ENCODE measurements at places on chromosomes 16 and 17. TPM values are rescaled to one million over a fixed set of nuclear protein-coding genes. Genes with fewer than 3 reads are reported as not detected.

GRCh38 chr17:31598399-31598782 is 206.9 kb downstream of the RAB11FIP4 start:
- no peaks in the 10 kb centered on the region for H3K36me3 ChIP-seq
- H3K27ac ChIP-seq: no peak overlapping the region
- no peaks in the 10 kb centered on the region for H3K27me3 ChIP-seq
- DNase-seq: no peak

DNA sequence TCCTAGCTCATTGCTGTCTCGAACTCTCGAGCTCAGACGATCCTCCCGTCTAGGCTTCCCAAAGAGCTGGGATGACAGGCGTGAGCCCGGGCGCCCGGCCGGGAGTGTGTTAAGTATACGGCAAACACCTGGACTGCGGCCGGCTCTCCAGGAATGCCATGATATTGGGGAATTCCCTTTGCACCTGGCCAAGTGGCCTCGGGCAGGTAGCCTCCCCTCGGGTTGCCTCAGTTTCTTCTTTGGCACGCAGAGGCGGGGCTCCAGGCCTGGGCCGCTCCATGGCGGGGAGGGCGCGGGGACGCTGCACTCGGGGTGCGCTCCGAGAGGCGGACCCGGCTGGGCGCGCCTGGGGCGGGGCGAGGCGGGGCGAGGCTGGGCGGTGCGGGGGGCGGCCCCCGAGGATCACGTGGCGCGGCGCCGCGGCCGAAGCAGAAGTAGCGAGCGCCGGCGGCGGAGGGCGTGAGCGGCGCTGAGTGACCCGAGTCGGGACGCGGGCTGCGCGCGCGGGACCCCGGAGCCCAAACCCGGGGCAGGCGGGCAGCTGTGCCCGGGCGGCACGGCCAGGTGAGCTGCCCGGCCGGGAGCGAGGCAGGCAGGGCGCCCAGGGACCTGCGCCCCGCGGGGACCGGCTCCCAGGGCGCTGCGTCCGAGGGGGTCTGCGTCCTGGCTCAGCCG is at the start of gene PLCG2:
TSS of gene PLCG2 (plus strand) at position 431 of the 675 bp plus-strand sequence. CDS start 6,699 bp downstream, outside the sequence.
- no peaks in the 10 kb centered on the region for H3K4me1 ChIP-seq
- peaks cover 56% of the 10 kb centered on the region for H3K27me3 ChIP-seq
- no peaks in the 10 kb centered on the region for H3K36me3 ChIP-seq
- H3K4me3 ChIP-seq: peak within 1 kb of the TSS; percentile 75

DNA sequence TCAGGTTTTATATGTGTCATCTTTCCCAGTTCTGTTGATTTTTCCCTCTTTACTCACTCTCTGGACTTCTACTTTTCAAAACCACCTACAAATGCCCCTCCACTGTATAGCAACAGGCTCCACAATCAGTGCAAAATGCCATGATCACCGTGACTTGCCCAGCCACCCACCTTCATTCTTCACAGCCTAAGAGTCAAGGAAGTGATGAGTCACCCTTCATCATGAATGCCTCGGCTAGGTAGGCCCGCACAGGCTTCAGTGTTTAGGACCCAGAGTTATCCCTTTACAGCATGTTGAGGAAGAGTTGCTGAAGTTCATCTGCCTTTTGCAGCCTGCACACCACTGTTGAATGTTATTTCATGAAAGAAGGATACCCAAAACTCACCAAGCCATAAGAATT is 158.6 kb downstream of the PMP22 start:
- H3K27me3 ChIP-seq: no peaks in the 10 kb centered on the region
- no peak overlapping the region for H3K27ac ChIP-seq
- DNase-seq: no peak
- H3K36me3 ChIP-seq: no peaks in the 10 kb centered on the region
- H3K4me3 ChIP-seq: no peak overlapping the region

DNA sequence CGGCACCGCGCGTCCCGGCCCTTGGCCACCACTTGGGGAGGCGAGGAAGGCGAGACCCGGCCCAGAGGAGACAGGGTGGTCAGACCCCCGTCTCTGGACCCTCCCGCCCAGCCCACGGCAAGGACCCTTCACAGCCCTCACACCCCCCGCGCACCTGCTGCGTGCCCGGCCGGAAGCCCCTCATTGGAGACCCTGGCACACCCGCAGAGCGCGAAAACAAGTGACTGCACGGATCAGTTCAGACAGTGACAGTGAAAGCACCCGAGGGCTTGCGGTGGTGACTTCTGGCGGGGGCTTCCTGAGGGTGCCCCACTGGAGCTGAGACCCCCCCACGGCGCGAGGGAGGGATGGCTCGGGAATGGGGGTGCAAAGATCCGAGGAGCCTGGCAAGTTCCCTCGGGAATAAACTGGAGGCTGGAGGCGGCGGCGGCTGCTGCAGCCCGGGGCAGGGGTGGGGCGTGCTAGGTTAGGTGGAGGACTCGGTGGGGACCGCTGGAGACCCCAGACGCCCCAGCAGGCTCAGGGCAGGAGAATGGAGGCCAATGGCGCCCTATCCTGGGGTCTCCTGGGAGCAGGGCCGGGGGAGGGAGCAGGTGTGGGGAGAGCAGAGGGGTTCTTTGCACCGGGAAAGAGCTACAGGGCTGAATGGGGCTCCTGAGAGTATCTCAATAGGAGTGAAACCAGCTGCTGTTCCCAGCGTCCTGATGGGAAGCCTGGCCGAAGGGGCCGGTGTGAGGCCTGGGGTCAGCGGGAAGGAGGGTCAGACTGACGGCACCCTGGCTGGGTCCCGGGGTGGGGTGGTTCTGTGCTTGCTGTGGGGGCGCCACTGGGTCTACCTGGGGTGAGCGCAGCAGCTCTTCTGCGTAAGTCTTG is 824 bp upstream of the FBXL16 start:
- peak overlapping the region; percentile 67 for H3K4me3 ChIP-seq
- peaks cover 76% of the 10 kb centered on the region for H3K27me3 ChIP-seq
- DNase-seq: peak; percentile 76

GRCh38 chr17:36880268-36880905 is 56.9 kb upstream of the LHX1 start:
- no peak overlapping the region for H3K4me3 ChIP-seq
- H3K4me1 ChIP-seq: peaks cover 5% of the 10 kb centered on the region
- H3K27ac ChIP-seq: no peak overlapping the region
- H3K27me3 ChIP-seq: no peaks in the 10 kb centered on the region
- H3K36me3 ChIP-seq: no peaks in the 10 kb centered on the region

DNA sequence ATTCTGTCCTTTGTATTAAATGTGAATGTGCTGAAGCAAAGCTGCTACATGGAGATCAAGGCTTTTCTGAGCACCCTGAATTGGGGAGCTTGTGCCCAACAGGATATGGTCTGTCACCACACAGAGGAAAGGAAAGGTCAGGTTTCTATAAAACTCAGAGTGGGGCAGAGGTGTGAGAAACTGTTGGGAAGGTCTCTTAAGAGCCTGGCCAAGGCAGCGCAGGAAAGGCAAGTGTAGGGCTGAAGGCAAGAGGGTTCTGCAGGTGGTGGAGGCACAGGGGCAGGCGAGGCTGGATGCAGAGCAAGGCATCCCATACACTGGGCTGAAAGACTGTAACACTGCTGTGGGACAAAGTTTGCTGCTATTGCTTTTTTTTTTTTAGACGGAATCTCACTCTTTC is 8.1 kb downstream of the COX6A2 start:
- no peak overlapping the region for H3K4me3 ChIP-seq
- no peak for DNase-seq
- no peaks in the 10 kb centered on the region for H3K4me1 ChIP-seq
- no peaks in the 10 kb centered on the region for H3K36me3 ChIP-seq

- peaks cover 75% of the 10 kb centered on the region for H3K27me3 ChIP-seq
- no peaks in the 10 kb centered on the region for H3K4me1 ChIP-seq
These were observed 1.6 kb downstream of the ASIC2 start for GRCh38 chr17:33291248-33292200.

GRCh38 chr16:71467810-71468209 is 5.8 kb upstream of the ZNF23 start:
- H3K4me3 ChIP-seq: no peak overlapping the region
- no peaks in the 10 kb centered on the region for H3K36me3 ChIP-seq
- H3K4me1 ChIP-seq: no peaks in the 10 kb centered on the region
- no peak overlapping the region for H3K27ac ChIP-seq
- peak; percentile 76 for DNase-seq
- no peaks in the 10 kb centered on the region for H3K27me3 ChIP-seq

DNA sequence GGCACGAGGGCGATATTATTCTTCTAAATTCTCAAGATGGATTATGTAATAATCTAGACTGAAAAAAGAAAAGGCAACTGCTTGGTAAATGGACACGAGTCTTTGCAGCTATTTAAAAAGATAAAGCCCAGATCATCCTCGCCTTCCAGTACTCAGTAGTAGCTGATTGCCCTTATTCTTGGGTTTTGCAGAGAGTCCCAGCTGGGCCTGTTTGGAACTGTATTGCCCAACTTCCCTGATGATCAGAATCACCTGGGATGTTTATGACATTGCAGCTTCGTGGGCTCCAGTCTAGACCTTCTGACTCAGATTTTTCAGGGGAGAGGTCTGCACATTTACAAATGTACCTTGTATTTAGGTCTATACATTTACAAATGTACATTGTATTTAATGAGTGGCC is 213.5 kb downstream of the RAB11FIP4 start:
- no peaks in the 10 kb centered on the region for H3K27me3 ChIP-seq
- 0 out of 2 replicates have a peak, but pooled peaks cover 3% of the 10 kb centered on the region for H3K4me1 ChIP-seq
- no peak for DNase-seq
- no peaks in the 10 kb centered on the region for H3K36me3 ChIP-seq

GRCh38 chr17:8162997-8163977 is 539 bp upstream of the VAMP2 start:
- peak; percentile 89 for DNase-seq
- H3K4me3 ChIP-seq: peak overlapping the region; percentile 96
- H3K27me3 ChIP-seq: no peaks in the 10 kb centered on the region
- H3K27ac ChIP-seq: peak overlapping the region; percentile 100
- H3K36me3 ChIP-seq: peaks cover 5% of the 10 kb centered on the region
- H3K4me1 ChIP-seq: peaks cover 25% of the 10 kb centered on the region

DNA sequence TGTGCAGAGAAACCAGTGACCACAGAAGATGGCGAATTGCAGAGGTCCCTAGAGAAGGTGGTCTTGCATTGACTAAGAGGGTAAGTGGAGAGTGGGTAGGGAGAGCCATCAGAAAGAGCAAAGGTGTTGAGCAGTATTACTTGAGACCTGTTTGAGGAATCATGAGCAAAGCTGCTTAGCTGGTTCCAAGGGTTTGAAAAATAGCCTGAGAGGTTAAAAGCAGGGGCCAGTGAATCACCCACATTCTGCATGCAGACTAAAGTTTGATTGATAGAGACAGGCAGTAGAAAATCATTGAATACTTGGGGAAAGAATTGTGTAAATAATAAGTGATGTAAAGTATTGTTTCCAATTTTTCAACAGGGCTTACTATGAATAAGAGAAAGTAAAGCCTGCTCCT is 34.0 kb upstream of the KCNJ16 start:
- H3K27me3 ChIP-seq: no peaks in the 10 kb centered on the region
- no peak overlapping the region for H3K4me3 ChIP-seq
- no peak for DNase-seq
- H3K27ac ChIP-seq: no peak overlapping the region
- no peaks in the 10 kb centered on the region for H3K36me3 ChIP-seq

GRCh38 chr17:32256701-32257019 is 9.0 kb upstream of the RHBDL3 start:
- H3K36me3 ChIP-seq: no peaks in the 10 kb centered on the region
- no peak for DNase-seq
- no peaks in the 10 kb centered on the region for H3K27me3 ChIP-seq
- H3K4me3 ChIP-seq: no peak overlapping the region

- no peak for DNase-seq
- H3K4me1 ChIP-seq: no peaks in the 10 kb centered on the region
- no peaks in the 10 kb centered on the region for H3K27me3 ChIP-seq
- H3K27ac ChIP-seq: no peak overlapping the region
- H3K4me3 ChIP-seq: no peak overlapping the region
These were observed 23.9 kb upstream of the DLX3 start for GRCh38 chr17:50018909-50019308.

- DNase-seq: peak; percentile 73
- H3K27me3 ChIP-seq: peaks cover 18% of the 10 kb centered on the region
- H3K4me3 ChIP-seq: peak overlapping the region; percentile 60
- no peaks in the 10 kb centered on the region for H3K4me1 ChIP-seq
These were observed 796 bp downstream of the NPB start for GRCh38 chr17:81902653-81903414.

DNA sequence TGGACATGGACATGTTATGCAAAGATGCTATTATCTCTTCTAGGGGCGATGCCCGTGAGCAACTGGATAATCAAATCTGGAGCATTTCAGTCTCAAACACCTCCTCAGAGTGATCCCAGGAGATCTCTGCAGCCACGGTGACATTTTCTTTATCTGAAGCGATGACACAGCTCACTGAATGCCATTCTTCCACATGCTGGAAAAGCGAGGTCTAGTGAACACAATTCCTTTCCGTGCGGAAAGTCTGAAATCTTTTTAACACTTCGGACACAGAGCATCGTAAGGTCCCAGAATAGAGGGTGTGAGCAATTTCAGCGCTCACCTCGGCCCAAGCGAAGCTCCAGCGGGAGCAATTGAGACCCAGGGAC is 531 bp upstream of the HASPIN start:
- no peak for DNase-seq
- no peaks in the 10 kb centered on the region for H3K27me3 ChIP-seq
- H3K4me1 ChIP-seq: peaks cover 18% of the 10 kb centered on the region
- H3K36me3 ChIP-seq: peaks cover 23% of the 10 kb centered on the region
- H3K4me3 ChIP-seq: peak overlapping the region; percentile 99

DNA sequence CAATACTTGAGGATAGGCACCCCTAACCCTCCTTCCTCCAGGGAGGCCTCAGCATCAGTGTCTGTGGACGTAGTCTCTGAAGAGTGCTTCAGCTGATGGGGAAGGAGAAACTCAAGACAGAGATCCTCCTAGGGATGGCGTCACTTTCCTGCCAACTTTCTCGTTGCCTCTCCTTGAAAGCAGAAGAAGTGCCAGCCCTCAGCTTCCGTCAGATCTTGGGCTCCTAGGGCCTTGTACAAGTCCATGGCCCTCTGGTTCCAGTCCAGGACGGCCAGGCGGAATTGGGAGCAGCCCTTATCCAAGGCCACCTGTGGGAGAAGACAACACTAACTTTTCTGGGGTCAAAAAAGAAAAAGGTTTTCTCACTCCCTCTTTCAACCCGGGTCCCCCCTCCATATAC is 1.3 kb downstream of the SAT2 start:
- no peak for DNase-seq
- no peaks in the 10 kb centered on the region for H3K36me3 ChIP-seq
- H3K27ac ChIP-seq: no peak overlapping the region
- no peaks in the 10 kb centered on the region for H3K27me3 ChIP-seq
- peak overlapping the region; percentile 97 for H3K4me3 ChIP-seq

- H3K27me3 ChIP-seq: no peaks in the 10 kb centered on the region
- no peak for DNase-seq
These were observed 106.7 kb upstream of the SDK2 start for GRCh38 chr17:73750975-73751374.

- H3K27me3 ChIP-seq: no peaks in the 10 kb centered on the region
- H3K4me1 ChIP-seq: no peaks in the 10 kb centered on the region
- no peak overlapping the region for H3K4me3 ChIP-seq
- no peaks in the 10 kb centered on the region for H3K36me3 ChIP-seq
These were observed 59.3 kb downstream of the KLHDC4 start for GRCh38 chr16:87706278-87707000.

PHOSPHO1 gene
- polyA plus RNA-seq: 0.71 TPM

RAB37 gene
- 3.3 TPM for polyA plus RNA-seq

TNFRSF13B gene
- 0.24 TPM for polyA plus RNA-seq

EFCAB5 gene
- polyA plus RNA-seq: 1.1 TPM

FA2H gene
- 3.8 TPM for polyA plus RNA-seq

C17orf78 gene
- 0.19 TPM for polyA plus RNA-seq

KCTD2 gene
- 8.1 TPM for polyA plus RNA-seq

HS3ST4 gene
- polyA plus RNA-seq: 0.44 TPM

TBC1D3D gene
- not detected for polyA plus RNA-seq

CMTM4 gene
- 14.4 TPM for polyA plus RNA-seq
